Activated CD8-positive, alpha-beta T cell treated with anti-CD3 and anti-CD28 coated beads for 36 hours (primary cell): ENCODE measurements at places on chromosomes 3 and 15. TPM values are rescaled to one million over a fixed set of nuclear protein-coding genes. Genes with fewer than 3 reads are reported as not detected.

GRCh38 chr3:99468918-99469317 is 169.5 kb upstream of the COL8A1 start:
- no peak for DNase-seq

DNA sequence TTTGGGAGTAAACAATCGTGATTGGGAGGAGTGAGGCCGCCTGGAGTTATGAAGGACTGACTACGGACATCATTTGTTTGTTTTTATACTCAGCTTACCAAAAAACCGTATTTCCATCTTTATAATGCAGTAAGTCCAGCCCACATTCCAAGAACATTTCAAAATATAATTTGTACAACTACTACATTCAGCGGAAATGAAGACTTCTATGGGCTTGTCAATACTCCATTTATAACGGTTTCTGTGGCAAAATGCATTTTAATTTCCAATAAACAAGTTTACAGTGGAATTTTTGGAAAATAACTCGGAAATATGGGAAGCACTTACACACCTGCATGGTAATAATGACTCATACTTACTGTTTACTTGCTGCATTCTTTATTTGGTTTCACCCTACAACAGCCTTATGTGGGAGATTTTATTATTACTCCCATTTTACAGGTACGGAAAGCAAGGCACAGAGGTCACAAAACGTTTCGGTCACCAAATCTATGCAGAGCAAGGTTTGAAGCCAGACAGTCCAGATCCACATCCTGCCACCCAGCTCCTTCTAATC is 62.3 kb downstream of the LDHAL6B start:
- no peak for DNase-seq

GRCh38 chr3:183481582-183481981 is 53.2 kb upstream of the MCF2L2 start:
- peak; percentile 9 for DNase-seq

Gene DZIP1L
- not detected for total RNA-seq
